ENCODE measurements at places on chromosomes 7 and 10.

- no peak for DNase-seq
Observed at GRCh38 chr7:150848561-150849115, 3.7 kb upstream of the AOC1 start.

- DNase-seq: no peak
Observed at GRCh38 chr10:3538656-3539531, 246.1 kb downstream of the KLF6 start.

- no peak for DNase-seq
Observed at GRCh38 chr7:155378959-155379871, 78.7 kb upstream of the EN2 start.

DNA sequence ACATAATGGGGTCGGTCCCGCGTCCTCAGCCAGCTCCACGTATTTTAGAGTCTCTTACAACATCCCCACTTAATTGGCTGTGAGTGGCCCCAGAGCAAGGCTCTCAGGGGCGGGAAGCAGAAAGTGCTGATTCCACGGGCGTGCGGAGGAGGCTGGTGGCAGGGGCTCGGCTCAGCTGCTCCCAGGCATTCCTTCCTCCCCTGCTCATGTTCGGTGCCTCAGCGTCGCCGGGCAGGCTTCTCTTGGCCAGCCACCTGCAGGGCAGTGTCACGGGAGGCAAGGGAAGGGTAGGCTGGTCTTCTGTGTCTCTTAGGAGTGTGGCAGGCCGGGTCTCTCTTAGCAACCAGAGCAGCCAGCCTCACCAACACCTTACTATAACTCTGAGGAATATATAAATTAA lies 33.8 kb downstream of the IL15RA start:
- no peak for DNase-seq

GRCh38 chr10:125538947-125539731 lies 143.8 kb downstream of the TEX36 start:
- DNase-seq: no peak

- no peak for DNase-seq
Observed at GRCh38 chr7:1136841-1137516, 23.0 kb downstream of the ZFAND2A start.
